ENCODE measurements at places on chromosomes 16 and 17.

- DNase-seq = no peak
These were observed 1.0 kb upstream of the HOXB13 start for GRCh38 chr17:48729335-48730239.

GRCh38 chr17:39813631-39814030 is 50.5 kb downstream of the IKZF3 start:
- DNase-seq = no peak

GRCh38 chr16:30805370-30806169 is 18.6 kb upstream of the ZNF629 start:
- DNase-seq = peak; percentile 67

DNA sequence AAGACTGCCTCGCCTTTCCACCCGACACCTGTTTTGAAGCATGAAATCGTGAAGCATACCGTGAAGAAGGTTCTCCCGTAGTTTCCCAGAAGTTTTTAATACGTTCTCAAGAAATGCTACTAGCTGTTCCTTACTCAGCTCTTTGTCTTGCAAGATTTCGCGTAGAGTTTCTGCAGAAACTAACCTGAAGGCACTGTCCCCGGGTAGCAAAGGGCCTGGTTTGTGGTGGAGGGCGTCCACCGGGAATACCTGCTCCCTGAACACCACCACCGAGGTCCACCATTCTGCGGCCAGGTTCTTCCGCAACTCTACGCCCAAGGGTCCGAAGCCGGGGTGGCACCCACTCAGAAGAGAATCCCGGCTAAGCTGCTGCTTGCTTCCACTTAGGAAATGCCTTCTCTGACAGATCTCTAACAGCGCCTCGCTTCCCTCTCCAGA is 487 bp downstream of the POLG2 start:
- DNase-seq = no peak

GRCh38 chr16:65728167-65728566 is 606.3 kb upstream of the CDH11 start:
- no peak for DNase-seq

GRCh38 chr16:86558355-86559193 is 3.5 kb upstream of the MTHFSD start:
- no peak for DNase-seq

GRCh38 chr17:51010173-51010675 is 110.4 kb downstream of the SPAG9 start:
- DNase-seq = no peak

- DNase-seq = no peak
These were observed 33.7 kb downstream of the TANC2 start for GRCh38 chr17:62999736-63000135.

- no peak for DNase-seq
These were observed 77.7 kb downstream of the GAS7 start for GRCh38 chr17:10120749-10121148.

DNA sequence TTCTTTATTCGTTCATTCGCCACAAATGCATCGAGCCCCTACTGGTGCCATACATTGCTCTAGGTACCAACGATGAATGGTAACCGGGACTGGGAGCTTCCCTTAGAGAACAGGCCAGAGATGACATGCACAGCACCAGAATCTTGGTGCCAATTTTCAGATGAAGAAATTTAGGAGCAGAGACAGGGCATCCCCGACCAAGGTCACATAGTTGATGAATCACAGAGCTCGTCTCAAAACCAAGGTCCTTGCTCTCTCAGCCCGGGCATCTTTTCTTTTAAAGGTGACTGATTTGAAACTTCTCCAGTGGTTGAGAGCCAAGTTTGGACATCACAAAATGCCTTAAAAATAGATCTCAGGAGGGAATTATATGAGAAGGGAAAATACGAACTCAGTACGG is 73.2 kb upstream of the C16orf82 start:
- no peak for DNase-seq

DNA sequence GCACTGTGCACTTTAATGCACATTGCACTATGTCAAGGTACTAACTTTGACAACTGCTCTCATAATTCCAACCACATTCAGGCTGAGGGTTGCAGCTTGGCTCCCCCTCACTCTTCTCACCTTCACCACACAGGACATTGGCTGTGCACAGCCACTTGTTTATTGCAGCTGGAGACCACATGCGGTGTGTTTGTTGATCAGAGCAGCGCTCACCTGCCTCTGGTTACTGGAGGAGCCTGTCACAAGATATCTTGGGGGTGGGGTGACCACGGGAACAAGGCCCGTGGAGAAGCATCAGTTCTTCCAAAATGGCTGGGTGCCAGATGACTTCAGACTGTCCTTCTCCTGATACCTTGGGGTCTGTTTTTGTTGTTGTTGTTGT is 10.6 kb upstream of the CCL5 start:
- no peak for DNase-seq

GRCh38 chr16:68668266-68668665 is 23.2 kb downstream of the CDH3 start:
- DNase-seq = no peak

- no peak for DNase-seq
These were observed 26.1 kb downstream of the LRRC75A start for GRCh38 chr17:16465861-16466338.

GRCh38 chr16:89721546-89722391 is 432 bp downstream of the ZNF276 start:
- no peak for DNase-seq

GRCh38 chr17:310111-311010 is 42.2 kb downstream of the RPH3AL start:
- no peak for DNase-seq

- no peak for DNase-seq
These were observed 98.9 kb downstream of the ZNF423 start for GRCh38 chr16:49756775-49757558.

- DNase-seq = no peak
These were observed 4.5 kb downstream of the MINK1 start for GRCh38 chr17:4837471-4838308.

All from NCI-H526 (cell line).